Muscle of back (tissue), 13 donors: ENCODE measurements at places on chromosomes 1 and 21. TPM values are rescaled to one million over a fixed set of nuclear protein-coding genes. Genes with fewer than 3 reads are reported as not detected.

Gene ROR1
- polyA plus RNA-seq = 26.5 TPM

Gene NUDT4B
- not detected for polyA plus RNA-seq

Gene TMEM125
- not detected for polyA plus RNA-seq

Gene AGPAT3
- 26.9 TPM for polyA plus RNA-seq

Gene KRTAP19-8
- not detected for polyA plus RNA-seq

Gene USH2A
- 0.11 TPM for polyA plus RNA-seq

Gene IL10
- 1.2 TPM for polyA plus RNA-seq

Gene BCL2L15
- polyA plus RNA-seq = 0.45 TPM

Gene TAS1R3
- 1.6 TPM for polyA plus RNA-seq

Gene CAP1
- polyA plus RNA-seq = 78.2 TPM

Gene BARHL2
- not detected for polyA plus RNA-seq

Gene MCOLN2
- 0.60 TPM for polyA plus RNA-seq

Gene FAM78B
- polyA plus RNA-seq = 3.1 TPM

Gene ST3GAL3
- 32.7 TPM for polyA plus RNA-seq
